ENCODE measurements at places on chromosomes 16 and 17.

GRCh38 chr17:70709596-70709995 is 540.3 kb downstream of the KCNJ2 start:
- DNase-seq: no peak

- DNase-seq: no peak
Measured at GRCh38 chr17:67364847-67365737, 1.3 kb downstream of the PSMD12 start.

DNA sequence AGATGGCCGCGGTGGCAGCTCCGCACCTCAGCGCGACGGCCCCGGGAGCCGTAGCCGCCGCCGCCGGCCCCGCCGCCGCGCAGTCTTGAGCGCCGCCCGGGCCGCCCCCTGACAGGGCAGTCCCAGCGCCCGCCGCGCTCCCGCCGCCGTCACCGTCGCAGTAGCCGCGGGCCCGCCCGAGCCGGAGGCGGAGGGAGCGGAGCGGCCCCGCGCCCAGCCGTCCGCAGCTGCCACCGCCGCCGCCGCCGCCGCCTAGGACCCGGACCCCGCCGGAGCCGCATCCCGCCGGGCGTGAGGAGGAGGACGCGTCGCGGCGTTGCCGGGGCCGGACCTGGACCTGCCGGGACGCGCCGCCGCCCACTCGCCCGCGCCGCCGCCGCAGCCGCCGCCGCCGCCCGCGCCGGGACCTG is 218 bp downstream of the TNRC6C start:
- DNase-seq: no peak

GRCh38 chr17:21252289-21252795 is 868 bp downstream of the NATD1 start:
- no peak for DNase-seq

GRCh38 chr17:5424909-5425308 is 4.9 kb downstream of the RPAIN start:
- no peak for DNase-seq

DNA sequence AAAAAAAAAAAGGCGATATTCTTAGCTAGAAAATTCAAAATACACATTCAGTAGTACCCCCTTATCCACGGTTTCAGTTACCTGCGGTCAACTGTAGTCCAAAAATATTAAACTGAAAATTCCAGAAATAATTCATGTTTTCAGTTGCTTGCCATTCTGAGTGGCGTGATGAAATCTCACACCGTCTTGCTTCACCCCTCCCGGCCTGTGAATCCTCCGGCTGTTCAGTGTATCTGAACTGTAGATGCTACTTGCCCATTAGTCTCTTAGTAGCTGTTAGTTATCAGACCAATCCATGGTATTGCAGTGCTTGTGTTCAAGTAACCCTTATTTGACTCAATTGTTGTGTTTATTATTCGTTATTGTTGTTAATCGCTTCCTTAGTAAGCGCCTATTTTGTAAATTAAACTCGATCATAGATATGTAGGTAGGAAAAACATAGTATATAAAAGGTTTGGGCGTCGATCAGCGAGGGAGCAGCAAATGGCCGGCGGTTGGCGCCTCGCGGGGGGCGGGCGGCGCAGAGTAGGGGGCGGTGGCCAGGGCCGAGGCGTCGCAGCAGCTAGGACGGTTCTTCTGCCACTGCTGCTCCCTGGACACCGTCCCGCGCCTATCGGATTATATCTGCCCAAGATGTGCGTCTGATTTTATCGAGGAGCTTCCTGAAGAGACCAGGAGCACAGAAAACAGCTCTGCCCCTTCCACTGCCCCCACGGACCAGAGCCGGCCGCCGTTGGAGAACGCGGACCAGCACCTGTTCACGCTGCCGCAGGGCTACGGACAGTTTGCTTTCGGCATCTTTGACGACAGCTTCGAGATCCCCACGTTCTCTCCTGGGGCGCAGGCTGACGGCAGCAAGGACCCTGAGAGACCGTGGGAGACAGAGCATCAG is 39.8 kb upstream of the AKAP1 start:
- DNase-seq: no peak

DNA sequence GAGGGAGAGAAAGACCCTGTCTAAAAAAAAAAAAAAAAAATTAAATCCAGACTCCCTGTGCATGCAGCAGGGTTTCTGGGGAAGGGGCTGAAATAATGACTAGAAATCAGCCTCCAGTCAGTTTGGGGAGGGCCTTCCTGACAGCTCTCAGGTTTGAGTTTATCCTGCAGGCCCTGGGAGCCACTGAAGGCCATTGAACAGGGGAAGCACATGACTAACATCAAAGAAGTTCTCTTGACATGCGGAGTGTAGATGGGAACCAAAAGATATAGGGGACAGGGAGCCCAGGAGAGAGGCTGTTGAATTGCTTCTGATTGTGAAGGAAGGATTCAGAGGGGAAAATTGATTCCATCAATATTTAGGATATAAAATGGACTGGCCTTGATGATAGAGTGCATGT is 2.8 kb upstream of the RABEP2 start:
- no peak for DNase-seq

- no peak for DNase-seq
Measured at GRCh38 chr16:81687131-81687456, 92.0 kb upstream of the PLCG2 start.

DNA sequence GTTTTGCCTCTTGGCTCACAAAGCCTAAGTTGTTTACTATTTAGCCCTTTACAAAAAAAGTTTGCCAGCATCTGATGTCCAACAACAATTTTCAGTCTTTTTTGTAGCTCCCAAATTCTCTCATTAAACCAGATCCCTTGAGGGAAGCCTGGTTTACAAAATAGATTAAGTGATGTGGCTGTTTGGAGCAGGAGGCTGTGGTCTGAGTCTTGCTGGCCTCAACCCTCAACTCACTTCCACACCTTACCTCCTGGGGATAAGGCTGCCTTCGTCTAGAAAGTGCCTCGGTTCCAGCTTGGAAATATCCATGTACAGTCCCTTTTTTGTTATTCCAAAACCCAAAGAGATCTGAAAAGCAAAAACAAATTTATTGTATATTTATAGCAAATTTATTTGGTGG is 138.4 kb downstream of the WWOX start:
- no peak for DNase-seq

GRCh38 chr17:49036270-49036626 is 39.1 kb downstream of the IGF2BP1 start:
- DNase-seq: no peak

GRCh38 chr17:54494721-54495715 is 405.6 kb upstream of the TOM1L1 start:
- no peak for DNase-seq

- no peak for DNase-seq
Measured at GRCh38 chr16:11437069-11437468, 91.8 kb downstream of the RMI2 start.

DNA sequence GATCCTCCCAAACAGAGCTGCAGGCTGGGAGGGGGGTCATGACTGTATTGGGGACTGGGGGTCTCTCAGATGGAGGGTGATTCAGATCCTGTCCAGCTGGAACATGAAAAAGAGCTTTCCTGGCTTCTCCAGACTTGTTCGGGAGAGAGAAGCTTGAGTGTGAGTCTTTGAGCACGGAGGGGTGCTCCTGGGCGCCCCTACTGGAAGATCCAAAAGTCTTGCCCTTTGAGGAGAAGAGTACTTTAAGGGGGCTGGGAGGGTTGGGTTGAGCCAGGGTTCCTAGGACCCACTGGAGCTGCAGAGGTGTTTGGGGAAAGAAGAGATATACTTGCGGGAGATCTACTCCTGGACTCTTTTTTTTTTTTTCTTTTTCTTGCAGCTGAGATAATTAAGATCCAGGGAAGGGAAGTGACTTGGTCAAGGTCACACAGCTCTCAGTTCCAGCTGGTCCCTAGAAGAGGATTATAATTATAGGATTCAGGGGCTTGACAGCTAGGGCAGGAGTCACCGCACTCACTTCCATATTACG is 8.4 kb downstream of the RARA start:
- no peak for DNase-seq

DNA sequence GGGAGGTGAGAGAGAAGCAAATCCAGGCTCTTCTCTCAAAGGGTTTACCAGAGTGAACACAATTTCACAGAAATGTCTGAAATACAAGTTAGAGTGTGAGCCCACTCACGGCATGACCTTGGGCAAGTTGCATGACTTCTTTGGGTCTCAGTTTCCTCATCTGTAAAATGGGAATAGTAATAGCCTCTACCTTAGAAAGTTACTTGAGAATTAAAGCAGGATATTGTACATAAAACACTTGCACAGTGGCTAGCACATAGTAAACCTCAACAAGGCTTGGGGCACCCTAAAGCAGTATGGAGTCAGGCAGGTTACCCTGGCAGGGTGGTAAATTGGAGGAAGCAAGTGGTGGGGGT is 13.2 kb upstream of the RNF222 start:
- no peak for DNase-seq

DNA sequence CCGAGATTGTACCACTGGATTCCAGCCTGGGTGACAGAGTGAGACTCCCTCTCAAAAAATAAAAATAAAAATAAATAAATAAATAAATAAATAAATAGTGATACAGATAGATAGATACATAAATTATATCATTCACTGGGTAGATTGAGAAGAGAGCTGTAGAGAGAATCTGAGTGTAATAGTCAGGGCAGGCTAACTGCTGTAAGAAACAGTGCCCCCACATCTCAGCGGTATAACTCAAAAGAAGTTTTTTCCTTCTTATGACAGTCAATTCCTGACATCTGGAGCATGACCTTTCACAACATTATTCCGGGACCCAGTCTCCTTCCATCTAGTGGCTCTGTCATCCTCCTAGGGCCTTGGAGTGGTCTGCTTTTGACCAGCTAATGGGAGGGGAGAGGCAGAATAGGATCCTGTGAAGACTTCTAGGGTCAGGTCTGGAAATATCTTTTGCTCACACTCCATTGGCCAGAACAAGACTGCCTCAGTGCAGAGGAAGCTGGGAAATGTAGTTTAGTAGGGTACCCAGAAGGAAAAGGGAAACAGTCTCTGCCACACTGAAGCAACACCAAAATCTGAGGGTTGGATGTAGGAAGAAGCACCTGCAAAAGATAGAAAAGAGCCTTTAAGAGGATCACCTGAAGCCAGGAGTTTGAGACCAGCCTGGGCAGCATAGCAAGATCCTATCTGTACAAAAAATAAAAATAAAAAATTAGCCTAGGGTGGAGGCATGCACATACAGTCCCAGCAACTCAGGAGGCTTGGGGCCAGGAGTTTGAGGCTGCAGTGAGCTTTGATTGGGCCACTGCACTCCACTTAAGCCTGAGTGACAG is 3.0 kb upstream of the QPRT start:
- DNase-seq: no peak

GRCh38 chr16:72728516-72728915 is 319.4 kb downstream of the ZFHX3 start:
- DNase-seq: no peak

DNA sequence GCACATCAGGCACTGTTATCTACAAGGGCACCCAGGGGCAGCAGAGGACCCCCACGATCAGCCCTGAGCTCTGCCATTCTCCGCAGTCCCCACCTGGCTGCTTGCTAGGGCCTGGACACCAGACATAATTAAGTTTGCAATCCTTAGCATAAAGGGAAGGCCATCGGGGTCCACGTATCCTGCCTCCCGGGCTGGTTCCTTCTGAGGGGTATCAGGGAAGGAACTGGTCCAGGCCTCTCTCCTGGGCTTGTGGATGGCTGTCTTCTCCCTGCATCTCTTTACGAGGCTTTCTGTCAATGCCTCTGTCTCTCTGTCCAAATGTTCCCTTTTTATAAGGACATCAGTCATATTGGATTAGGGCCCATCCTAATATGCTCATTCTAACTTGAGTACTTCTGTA is 77.8 kb downstream of the CYLD start:
- no peak for DNase-seq

GRCh38 chr17:41263212-41263611 is 2.0 kb upstream of the KRTAP9-6 start:
- DNase-seq: no peak

GRCh38 chr17:39090908-39091665 is 60.4 kb downstream of the PLXDC1 start:
- DNase-seq: no peak

- DNase-seq: no peak
Measured at GRCh38 chr17:3400055-3400454, 1.8 kb upstream of the OR1E1 start.

GRCh38 chr17:12813664-12814063 is 24.4 kb downstream of the ARHGAP44 start:
- no peak for DNase-seq

Measured in stimulated activated CD8-positive, alpha-beta memory T cell treated with anti-CD3 and anti-CD28 coated beads, Interleukin-2, amount 100 ng/mL, for 48 hours (primary cell).